ENCODE measurements at places on chromosomes 11 and 22.

GRCh38 chr11:8192016-8192895, 23.4 kb upstream of the RIC3 start:
- DNase-seq: no peak

DNA sequence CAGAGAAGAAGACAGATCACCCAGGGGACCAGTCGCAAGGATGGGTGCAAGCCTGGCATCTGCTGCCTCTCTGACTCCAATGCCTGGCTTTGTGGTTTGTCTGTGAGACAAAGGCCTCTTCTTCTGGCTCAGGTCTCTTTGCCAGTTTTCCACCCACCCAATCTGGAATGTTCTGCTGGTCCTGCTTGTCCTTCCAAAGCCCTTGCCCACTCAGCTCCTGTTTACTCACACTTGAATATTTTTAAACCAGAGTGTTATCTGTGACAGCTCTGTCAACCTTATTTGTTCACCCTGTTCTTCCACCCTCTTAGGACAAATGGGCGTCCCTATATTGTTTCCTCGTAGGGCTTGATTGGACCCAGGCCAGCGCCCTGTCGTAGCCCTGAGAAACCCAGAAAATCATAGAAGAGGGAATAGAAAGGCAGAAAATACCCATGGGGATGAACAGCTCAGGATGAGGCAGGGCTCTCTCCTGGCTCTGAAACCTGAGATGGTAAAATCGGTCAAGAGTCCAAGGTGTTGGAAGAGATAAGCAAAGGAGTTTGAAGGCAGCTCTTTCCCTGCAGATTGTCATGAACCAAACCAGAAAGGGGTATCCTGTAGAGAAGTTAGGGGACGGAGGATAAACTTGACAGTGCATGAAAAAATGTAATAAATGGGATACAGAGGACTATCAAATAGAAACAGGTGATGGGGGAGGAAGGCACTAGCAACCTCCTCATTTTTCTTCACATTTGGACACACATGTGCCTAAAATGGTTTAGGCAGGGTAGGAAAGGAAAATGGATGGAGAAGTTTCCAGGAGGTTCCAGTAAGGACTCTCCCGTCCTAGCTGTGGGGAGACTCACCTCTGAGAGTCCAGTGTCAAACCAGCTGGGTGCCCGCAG, 651 bp downstream of the CRYAB start:
- peak; percentile 23 for DNase-seq

DNA sequence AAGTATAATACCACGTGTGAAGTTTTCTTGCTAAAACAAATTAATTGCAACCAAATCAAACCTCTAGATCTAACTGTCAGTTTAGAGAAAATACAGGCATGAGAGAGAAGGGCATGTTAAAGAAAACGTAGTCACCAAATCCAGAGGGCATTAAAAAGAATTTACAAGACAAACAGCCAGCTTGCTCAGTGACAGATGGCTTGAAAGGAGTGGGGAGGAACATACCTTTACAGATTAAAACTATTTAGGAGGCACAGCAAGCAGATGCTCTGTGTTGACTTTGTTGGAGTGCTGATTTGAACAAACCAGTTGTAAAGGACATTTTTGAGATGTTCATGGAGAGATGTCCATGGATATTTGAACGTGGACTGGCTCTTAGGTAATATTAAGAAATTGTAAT, 96.9 kb downstream of the ATXN10 start:
- DNase-seq: no peak

DNA sequence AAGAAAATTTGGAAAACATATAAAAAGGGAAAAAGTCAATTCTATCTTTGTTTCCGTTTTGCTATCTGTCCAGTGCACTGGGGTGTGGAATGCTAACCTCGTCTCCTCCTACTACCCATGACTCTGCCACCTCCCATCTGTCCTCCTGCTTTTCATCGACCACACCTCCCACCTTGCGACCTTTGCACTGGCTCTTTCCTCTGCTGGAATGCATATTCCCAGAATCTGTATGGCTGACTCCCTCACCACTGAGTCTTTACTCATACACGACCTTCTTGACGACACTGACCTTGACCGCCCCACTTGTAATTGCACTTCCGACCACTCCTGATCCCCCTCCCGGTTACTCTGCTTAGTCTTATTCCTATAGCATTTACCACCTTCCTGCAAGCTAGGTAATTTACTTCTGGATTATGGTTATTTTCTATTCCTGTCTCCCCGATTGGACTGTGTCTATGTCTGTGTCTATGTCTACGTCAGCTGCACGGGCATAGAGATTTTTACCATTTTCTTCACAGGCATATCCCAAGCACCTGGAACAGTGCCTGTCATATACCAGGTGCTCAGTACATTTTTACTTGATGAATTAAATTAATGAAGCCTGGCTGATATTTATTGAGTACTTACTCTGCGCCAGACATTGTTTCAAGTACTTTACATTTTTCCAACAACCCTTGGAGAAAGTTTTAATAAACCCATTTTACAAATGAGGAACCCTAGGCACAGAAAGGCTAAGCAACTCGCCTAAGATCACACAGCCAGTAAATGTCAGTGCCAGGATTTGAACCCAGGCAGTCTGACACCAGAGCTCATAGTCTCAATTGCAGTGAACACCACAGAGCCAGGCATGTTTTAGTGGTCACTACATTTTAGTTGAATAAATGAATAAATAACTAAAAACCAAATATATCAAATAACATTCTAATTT, 89.3 kb upstream of the SLC22A12 start:
- no peak for DNase-seq

- no peak for DNase-seq
Measured at GRCh38 chr11:92867913-92868619, 101.4 kb upstream of the MTNR1B start.

DNA sequence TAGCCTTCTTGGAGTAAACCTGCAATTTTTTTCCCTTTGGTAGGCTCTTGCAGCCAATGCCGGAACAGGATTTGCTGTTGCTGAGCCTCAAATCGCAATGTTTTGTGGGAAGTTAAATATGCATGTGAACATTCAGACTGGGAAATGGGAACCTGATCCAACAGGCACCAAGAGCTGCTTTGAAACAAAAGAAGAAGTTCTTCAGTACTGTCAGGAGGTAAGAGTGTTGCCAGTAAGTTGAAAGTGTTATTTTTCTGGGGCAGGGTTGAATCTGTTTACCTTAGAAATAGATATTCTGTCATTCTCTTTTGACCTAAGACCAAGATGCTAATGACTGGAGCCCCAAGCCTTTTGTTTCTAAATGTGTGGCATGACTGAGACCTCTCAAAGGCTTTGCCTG, 39.7 kb downstream of the APLP2 start:
- DNase-seq: no peak

- no peak for DNase-seq
Measured at GRCh38 chr22:32760815-32761214, 40.7 kb upstream of the TIMP3 start.

DNA sequence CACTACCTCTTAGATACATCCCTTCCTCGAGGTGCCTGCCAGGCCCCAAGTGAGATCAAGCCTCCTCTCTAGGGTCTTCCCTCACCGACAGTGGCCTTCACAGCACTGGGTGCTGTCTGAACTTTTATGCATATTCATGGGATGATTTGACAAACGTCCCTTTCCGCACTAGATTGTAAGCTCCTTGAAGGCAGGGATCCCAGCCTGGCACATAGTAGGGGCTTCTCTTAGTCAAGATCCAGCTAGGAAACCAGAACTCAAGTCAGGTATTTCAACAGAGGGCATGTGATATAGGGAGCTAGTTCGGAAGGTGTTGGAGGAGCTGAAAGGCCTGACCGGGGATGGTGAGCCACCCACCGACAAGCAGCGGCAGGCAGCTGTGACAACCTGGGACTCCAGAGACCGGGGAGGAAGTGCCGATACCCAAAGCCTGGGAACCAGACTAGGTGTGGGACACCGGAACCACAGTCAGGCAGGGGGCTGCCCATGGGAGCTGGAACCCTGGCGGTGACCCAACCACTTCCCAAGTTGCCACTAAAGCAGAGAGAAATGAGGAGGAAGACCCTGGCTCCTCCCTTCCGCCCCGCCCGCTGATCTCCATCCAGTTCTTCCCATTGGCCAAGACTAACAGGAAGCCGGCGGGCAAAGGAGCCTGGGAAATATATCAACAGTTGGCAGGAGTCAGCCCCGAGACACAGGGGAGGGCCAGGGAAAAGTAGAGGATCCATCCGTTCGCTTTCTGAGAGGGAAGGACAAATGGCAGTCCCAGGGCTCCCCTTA, 39.8 kb upstream of the CD82 start:
- DNase-seq: no peak

- no peak for DNase-seq
Measured at GRCh38 chr22:41620589-41621098, at the start of gene DESI1. TSS of gene DESI1 (minus strand) at chr22:41621043. CDS start at chr22:41620839, 204 bp downstream.

DNA sequence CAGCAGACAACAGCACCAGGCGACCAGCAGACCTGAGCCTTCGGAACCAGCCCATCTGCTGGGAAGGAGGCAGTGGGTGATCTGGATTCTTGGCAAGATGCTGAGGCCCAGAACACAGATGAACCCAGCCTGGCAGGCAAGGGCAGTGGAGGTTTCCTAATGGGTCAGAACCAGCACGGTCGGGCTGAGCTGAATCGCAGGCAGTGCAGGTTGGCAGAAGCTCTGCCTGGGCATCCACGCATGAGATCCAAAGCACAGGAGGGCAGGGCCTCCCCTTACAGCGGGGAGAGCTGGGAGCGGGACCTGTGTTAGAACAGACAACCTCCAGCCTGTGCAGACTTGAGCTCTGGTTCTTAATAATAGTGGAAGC, 47.5 kb downstream of the DSCAML1 start:
- DNase-seq: peak; percentile 49

- DNase-seq: no peak
Measured at GRCh38 chr22:50225200-50225969, 19.4 kb downstream of the TUBGCP6 start.

GRCh38 chr11:121351083-121351630, 58.6 kb downstream of the SC5D start:
- DNase-seq: no peak

GRCh38 chr11:103800406-103801114, 235.9 kb upstream of the DDI1 start:
- no peak for DNase-seq

GRCh38 chr11:12271826-12272366, 105.5 kb upstream of the PARVA start:
- peak; percentile 32 for DNase-seq

GRCh38 chr11:134333946-134334345, 2.2 kb downstream of the GLB1L2 start:
- DNase-seq: no peak

DNA sequence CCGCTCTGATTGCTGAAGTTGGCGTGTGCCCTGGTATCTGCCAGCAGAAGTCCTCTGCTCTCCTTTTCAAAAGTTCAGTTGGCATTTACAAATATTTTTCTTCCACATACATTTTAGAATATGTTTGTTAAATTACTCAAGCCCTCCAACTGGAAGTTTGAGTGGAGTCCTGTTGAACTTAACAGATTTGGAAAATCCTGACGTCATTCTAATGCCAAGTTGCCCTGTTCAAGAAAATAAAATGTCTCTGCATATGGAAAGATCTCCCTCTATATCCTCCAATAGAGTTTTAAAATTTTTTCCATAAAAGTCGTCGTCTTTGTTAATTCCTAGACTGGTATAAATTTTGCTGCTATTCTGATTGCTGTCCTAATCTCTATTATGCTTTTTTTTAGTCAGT, 3.3 kb downstream of the KCNQ1OT1 start:
- no peak for DNase-seq

GRCh38 chr11:18581825-18582224, 6.7 kb downstream of the UEVLD start:
- DNase-seq: no peak

DNA sequence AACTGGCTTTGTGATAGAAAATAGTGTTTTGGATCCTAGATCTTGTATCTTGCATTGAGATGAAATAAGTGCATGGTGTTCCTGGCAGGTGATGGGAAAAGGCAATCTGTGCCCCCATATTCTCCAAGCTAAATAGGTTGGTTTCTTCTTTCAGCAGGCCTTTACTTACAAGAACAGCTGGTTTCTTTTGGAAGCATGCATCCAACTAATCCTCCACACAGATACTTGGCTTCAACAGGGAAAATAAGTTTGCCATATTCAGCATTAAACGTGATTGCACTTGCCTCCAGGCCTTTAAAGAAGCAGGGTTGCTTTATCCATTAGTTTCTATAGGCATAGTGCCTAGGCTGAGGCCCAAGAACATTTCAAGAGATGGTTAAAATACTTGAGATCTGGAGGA, 59.9 kb downstream of the APIP start:
- no peak for DNase-seq

GRCh38 chr11:127037001-127037400, 36.4 kb upstream of the KIRREL3 start:
- DNase-seq: no peak

GRCh38 chr11:64233913-64234586, at the start of gene VEGFB:
TSS of gene VEGFB (plus strand) at chr11:64234584. CDS start at chr11:64234834, 250 bp downstream.
- DNase-seq: no peak

- no peak for DNase-seq
Measured at GRCh38 chr22:40128989-40129388, 48.7 kb upstream of the TNRC6B start.

DNA sequence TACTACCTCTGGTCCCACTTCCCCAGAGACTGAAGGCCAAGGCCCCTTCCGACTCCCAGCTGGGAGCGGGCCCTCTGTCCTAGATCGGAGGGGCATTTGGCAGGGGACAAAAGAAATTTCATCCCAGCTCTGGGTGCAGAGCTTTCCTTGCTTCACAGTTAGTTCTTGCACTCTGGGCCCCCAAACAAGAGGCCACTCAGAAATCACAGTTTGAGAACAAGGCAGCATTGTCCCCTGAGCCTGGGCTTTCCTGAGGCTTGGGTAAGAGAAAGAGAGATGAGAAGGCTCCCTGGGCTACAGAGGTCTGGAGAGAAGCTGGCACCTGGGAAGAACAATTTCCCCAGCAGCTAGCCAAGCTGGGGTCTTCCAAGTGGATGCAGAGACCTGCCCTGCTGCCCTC, 71.8 kb upstream of the NCAM1 start:
- no peak for DNase-seq

- no peak for DNase-seq
Measured at GRCh38 chr11:26743622-26744021, 21.8 kb upstream of the SLC5A12 start.
